ENCODE measurements at places on chromosomes 6 and 20. TPM values are rescaled to one million over a fixed set of nuclear protein-coding genes. Genes with fewer than 3 reads are reported as not detected.

- DNase-seq, result no peak
Observed at GRCh38 chr6:146041282-146041681, 12.4 kb downstream of the GRM1 start.

DNA sequence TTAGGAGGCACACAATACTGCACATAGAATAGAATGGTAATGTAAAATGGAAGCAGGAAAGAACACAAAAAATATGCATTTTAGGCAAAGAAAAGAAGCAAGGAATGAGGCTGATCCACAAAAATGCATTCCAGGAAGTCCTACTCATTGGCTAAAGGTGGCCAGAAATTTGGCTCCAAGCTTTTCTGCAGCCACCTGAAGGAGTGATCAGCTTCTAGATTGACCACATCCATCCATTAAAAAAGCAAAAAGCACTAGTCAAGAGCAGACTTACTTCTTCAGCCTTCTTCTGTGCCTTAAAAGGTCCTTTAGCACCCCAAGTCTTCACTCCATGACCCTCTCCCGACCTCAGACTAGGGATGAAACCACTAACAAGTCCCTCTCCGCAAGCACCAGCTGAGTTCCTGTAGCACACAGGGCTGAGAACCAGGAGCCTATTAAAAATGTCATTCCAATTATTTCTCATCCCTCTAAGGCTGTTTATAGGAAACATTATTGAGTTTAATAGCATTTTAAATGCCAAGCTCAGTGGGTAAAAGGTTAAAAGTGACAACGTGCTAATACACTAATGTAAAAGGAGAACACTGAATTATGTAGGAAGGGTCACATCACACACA, 36.5 kb downstream of the TRAM2 start:
- no peak for DNase-seq

- DNase-seq, result peak; percentile 57
Observed at GRCh38 chr6:138795809-138796603, at the start of gene ECT2L. ECT2L (plus strand) TSS chr6:138796087; CDS start chr6:138813275, 17,188 bp downstream.

- DNase-seq, result no peak
Observed at GRCh38 chr6:24321538-24322162, 36.2 kb downstream of the DCDC2 start.

- DNase-seq, result no peak
Observed at GRCh38 chr6:138654715-138655634, 118.6 kb upstream of the CCDC28A start.

DNA sequence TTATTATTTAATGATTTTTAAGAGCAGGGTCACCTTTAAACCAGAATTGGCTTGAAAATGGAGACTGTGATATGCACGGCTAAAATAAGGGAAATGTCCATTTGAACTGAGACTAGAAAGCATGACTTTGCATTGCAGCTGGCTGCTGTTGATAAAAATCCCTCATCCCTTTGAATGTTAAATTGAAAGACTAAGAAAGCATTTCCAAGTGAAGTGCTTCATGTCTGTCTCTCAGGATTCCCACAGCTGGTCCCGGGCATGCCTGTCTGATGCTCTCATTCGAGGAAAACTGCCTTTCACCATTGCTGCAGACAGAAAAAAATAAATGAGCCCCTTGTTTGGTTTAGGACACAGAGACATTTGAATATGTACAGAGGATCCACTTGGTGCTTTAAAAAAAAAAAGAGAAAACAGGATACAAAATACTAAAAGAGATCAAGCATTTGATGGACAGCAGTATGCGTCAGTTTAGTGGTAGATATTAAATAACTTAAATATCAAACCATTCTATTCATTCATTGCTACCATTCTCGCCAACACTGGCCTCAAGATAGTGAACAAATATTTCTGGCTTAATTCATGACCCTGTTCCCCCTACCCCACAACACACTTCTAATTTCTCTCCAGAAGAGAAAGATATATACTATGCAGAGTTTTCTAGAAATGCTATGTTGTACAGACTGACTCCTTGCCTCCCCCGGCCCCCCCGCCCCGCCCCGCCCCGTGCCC, 55.0 kb downstream of the TBC1D7 start:
- no peak for DNase-seq

- DNase-seq, result no peak
Observed at GRCh38 chr6:136511397-136511796, 38.8 kb downstream of the MAP7 start.

DNA sequence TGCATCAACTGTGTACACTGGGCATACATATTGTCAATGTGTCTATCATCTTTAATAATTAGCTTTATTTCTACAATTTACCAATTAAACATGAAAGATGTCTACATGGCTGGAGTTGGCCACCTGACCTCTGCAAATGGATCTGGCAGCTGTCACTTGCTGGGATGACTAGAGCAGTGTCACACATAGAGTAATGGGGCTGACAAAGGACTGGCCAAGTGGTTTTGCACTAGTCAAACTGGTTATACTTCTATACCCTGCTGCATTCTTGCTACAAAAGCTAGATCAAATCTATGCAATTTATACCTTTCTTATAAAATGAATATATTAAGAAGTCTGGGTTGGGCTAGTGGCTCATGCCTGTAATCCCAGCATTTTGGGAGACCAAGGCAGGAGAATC, 99.3 kb downstream of the SESN1 start:
- DNase-seq, result no peak

- DNase-seq, result no peak
Observed at GRCh38 chr6:42158631-42159030, 14.5 kb upstream of the GUCA1A start.

DNA sequence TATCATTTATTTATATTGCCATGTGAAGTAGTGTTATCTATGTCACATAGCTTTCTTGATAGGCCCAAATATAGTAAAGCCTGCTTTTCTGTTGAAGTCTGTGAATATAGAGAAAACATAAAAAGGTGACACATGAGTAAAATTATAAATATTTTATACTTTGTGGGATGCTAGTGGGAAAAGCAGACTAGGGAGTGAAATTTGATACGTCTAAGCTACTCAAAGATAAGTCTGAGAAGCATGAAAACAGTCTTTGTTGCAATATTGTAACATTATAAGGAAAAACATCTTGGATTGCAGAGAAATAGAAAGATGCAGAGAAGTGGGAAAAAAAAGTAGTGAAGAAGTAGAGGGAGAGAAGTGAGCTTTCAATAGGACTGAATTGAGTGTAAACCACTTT, 75.4 kb downstream of the ZNF292 start:
- no peak for DNase-seq

GRCh38 chr6:30963641-30964040, 19.9 kb upstream of the MUC21 start:
- no peak for DNase-seq

DNA sequence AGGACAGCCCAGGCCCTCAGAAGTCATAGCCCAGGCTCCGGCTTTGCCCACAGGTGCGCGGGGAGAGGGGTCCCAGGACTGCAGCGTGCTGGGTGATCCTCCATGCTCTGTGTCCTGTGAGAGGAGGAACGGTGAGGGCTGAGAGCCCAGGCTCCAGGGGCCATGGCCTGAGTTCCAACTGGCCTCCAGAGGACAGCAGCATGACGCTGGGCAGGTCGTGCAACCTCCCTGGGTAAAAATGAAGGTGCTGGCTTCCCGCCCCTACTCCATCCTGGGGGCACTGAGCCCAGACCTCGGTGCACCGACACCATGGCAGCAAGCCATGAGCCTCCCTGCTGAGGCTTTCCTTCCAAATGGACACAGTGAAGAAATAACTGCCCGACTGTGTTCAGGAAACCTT, 305.4 kb downstream of the TAF4 start:
- no peak for DNase-seq

- DNase-seq, result no peak
Observed at GRCh38 chr6:68196645-68197044, 438.4 kb upstream of the ADGRB3 start.

DNA sequence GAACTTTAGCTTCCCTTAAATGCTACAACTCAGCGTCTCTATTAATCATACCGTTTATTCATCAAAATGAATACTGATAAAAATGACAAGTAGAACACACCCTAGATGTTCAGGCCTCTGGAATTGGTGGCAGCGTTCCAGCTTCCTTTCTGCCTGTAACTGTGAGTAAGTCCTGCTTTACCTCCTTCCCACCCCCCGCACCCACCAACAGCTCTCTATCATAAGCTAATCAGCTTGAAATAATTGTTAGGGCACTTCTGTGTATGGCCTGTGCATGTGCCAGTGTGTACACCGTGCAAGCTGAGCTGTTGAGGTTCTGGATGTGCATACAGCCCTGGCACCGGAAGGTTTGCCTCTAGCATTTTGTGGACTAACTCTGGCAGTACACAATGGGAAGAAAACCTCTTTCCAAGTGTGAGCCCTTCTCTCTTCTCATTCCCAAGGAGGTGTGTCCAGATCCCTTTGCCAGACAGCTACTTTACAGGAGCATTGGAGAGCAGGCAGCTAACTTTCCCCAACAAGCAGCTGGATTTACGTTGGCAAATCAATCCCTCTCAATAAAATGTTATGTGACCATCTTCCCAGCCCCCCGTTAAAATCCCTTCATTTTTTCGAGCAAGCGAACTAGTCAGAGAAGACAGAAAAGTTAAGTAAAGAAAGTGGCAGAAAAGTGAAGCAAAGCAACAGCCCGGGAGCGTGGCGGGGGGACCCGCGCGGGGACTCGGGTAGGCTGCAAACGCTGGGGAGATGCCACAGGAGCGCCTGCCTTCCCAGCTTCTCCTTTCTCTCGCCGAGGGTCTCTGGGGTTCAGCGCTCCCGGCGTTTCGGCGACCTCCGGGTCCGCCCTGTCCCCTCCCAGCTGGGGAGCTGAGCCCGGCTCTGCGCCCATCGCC, 803 bp upstream of the ADGRG6 start:
- no peak for DNase-seq

DNA sequence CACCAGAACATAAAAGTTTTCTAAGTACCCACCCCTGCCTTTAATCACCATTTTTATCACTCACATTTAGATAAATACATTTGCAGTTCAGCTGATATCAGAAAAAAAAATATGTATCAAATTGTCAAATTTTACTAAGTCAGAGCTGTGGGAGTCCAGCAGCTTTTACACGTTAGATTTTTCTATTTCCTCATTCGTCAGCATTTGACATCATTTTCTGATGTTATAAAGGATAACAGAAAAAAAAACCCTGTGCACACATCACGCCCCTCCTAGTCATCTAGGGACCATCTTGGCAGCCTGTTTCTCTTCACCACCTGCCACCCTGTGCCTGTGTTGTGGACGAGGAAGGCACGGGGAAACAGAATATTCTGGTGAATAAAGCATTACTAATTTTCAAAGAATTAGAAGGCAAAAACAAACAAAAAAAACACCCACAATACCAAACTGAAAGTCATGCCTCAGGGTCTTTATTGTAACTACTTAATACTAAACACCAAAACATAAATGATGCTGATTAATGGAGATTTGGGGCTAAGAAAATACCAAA, 12.4 kb downstream of the B4GALT5 start:
- no peak for DNase-seq

GRCh38 chr6:138107752-138108592, 753 bp upstream of the PERP start:
- no peak for DNase-seq

- no peak for DNase-seq
Observed at GRCh38 chr6:7138046-7138531, 30.3 kb downstream of the RREB1 start.

DNA sequence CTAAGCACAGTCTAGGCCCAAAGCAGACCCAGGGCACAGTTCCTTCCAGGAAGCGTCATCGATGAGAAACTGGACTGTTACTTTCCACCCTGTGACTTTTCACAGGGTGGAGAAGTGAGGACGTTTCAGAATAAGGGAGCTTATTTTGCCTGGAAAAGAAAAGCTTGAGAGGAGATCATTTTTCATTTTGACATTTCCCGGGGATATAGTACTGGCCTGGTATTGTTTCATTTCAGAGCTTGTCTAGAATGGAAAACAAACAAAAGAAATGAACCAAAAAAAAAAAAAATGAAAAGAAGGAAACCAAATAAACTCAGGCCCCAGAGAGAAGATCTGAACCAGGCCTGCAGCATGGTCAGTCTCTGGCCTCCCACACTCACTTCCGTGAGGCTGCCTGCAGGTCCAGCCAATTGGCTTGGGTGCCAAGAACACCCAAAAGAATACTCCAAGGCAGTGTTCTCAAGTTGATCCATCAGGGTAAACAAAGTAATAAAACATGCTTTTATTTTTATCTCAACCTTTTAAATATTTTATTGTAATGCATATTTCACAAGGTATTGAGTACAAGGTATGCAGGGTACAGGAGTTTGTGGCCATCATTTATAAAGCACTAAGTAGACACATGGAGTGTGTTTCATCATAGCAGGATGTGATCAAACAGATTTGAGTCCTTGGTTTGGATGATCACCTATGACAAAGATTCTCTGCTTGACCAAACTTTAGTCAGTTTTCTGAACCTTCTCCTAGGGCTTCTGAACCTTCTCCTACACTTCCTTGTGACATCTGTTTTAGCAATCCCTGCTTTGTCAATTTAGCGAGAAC, 176.9 kb upstream of the GGTLC1 start:
- DNase-seq, result no peak

DNA sequence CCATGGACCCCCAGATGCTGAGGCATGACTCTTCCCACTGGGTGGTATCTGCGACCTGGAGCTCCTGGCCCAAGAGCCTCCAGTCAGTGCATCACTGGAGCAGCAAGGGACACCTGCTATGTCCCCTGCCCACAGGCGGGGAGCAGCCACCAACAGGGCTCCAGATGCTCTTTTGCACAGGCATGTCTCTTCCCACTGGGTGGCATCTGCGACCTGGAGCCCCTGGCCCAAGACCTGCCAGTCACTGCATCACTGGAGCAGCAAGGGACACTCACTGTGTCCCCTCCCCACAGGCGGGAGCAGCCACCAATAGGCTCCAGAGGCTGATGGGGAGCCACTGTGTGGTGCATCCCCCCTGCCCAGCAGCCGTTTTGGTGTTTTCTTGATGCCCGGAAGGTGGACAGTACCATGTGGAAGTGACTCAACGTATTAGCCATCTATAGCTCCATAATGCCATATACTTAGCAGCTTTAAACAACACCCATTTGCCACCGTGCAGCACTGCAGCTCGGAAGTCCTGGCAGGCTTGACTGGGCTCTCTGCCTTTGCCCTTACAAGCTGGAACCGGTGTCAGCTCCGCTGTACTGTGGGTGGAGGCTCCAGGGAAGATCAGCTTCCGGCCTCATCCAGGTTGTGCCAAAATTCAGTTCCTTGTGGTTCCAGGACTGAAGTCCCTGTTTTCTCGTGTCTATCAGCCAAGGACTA, 124.9 kb upstream of the CST7 start:
- DNase-seq, result no peak

- no peak for DNase-seq
Observed at GRCh38 chr6:147974376-147974775, 368.3 kb upstream of the SASH1 start.

Gene TM9SF4
- 46.4 TPM for polyA plus RNA-seq

Gene SAMD5
- 1.8 TPM for polyA plus RNA-seq

Gene ZSCAN31
- polyA plus RNA-seq, result 11.0 TPM

Gene SENP6
- polyA plus RNA-seq, result 77.1 TPM

Gene TNFRSF6B
- 1.7 TPM for polyA plus RNA-seq

Gene CYP39A1
- 2.1 TPM for polyA plus RNA-seq

Gene TFAP2A
- 0.29 TPM for polyA plus RNA-seq

Gene CDSN
- polyA plus RNA-seq, result not detected

Gene R3HDML
- not detected for polyA plus RNA-seq

Gene IL17A
- not detected for polyA plus RNA-seq

Gene DPPA5
- not detected for polyA plus RNA-seq

Gene SYCP2
- polyA plus RNA-seq, result 7.3 TPM

Gene DLL1
- 18.1 TPM for polyA plus RNA-seq

Gene GJA1
- 89.7 TPM for polyA plus RNA-seq

Gene PAX1
- 0.53 TPM for polyA plus RNA-seq

Gene CST7
- polyA plus RNA-seq, result 0.65 TPM

All from muscle of arm (tissue), 14 donors.